ENCODE measurements at places on chromosomes 4 and X.
A peak's percentile ranks its signal among the peaks of the same experiment; 100 is the strongest.

GRCh38 chr4:1172971-1173757, 781 bp upstream of the SPON2 start:
- peak; percentile 50 for DNase-seq

DNA sequence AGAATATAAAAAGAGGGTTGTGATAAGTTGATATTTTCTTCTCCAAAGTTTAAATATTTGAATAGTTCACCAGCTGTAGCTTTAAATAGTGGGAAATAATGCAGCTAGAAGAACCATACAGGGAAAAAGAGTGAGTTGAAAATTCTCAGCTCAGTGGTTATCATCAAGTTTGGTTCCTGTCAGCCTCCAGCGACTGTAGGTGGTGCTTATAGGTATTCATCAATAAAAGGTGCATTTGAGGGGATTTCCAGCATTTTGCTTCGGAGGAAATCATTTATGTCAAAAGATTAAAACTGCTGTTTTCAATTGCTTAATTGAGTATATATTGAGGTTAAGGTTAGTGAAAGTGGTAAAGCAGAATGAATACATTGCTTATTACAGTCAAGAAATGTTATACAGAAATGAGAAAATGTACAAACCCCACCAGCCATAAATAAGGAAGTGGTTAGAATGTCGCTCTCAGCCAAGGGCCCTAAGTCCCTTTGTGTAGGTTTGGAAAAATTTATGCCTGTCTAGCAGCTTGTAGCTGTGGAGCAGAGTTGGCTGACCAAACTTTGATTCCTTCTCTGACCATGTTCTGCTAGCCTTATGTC, 532.9 kb upstream of the FTHL17 start:
- no peak for DNase-seq

- DNase-seq, result no peak
Measured at GRCh38 chr4:3399277-3400194, 42.2 kb upstream of the HGFAC start.

- DNase-seq, result no peak
Measured at GRCh38 chr4:184942444-184943425, 75.6 kb upstream of the HELT start.

- DNase-seq, result no peak
Measured at GRCh38 chr4:151860561-151861093, 99.8 kb upstream of the GATB start.

- DNase-seq, result no peak
Measured at GRCh38 chr4:25818876-25819275, 43.9 kb downstream of the SEL1L3 start.

GRCh38 chr4:109559625-109559982, 442 bp upstream of the MCUB start:
- DNase-seq, result no peak

- DNase-seq, result no peak
Measured at GRCh38 chr4:68655764-68656444, 14.5 kb downstream of the UGT2B15 start.

DNA sequence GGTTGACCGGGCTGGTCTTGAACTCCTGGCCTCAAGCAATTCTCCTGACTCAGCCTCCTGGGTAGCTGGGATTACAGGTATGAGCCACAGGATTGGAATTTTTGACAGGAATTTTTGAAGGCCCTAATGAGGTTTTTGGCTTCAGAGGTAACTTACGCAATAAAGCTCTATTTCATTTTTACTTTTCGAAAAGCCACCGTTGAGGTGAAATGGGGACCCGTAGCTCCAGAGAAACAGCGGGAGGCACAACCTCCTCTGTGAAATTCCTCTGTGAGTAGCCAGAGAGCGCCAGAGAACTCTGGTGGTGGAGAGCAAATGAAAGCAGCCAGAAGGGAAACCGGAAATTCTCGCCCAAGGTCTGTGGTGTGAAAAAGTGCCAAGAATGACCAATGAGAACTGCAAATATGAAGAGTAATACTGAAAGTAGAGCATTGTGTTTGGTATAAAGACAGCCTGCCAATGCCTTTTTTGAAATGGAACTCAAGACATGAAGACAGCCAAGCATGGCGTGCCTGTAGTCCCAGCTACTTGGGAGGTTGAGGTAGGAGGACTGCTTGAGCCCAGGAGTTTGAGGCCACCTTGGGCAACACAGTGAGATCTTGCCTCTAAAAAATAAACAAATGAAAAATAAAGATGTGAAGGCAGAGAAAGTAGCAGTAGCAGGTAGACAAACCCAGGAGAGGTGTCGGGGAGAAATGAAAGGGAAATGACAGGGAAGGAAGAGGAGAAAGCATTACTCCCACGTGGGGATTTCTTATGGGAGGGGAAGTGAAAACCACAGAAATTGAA, 33.0 kb upstream of the TMEM131L start:
- peak; percentile 55 for DNase-seq

- no peak for DNase-seq
Measured at GRCh38 chr4:77176640-77177039, 19.6 kb downstream of the CCNG2 start.

GRCh38 chr4:107213880-107214279, 177.8 kb upstream of the DKK2 start:
- DNase-seq, result no peak

- DNase-seq, result no peak
Measured at GRCh38 chr4:139129206-139129605, 47.8 kb downstream of the ELF2 start.

GRCh38 chr4:76677571-76678326, 220.2 kb downstream of the SOWAHB start:
- DNase-seq, result no peak

DNA sequence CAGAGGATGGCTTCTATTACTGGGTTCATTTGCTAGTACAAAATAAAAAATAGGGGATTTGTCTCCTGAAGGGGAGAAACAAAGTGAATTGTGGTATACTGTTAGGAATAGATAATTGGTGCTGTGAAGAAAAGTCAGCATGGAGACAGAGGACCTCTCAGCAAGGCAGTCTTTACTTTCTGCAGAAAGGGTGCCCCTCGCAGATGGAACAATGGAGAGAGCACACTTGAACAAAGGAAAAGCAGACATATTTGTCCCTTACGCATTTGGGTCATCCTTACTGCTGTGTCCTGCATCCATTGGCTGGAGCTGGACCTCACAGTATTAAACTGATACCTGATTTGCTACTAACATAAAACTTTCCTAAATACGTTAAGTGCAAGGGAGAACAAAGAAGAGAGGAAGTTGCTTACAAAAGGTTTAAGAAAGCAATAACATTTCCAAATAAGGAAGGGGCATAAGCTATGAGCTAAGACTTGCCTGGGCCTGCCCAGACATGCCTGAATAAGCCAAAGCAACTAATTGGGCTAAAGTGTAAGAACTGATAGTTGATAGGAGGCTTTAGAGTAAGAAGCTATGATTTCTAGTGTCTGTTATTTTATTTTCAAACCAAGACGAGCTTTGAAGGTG, 83.8 kb downstream of the CCKAR start:
- DNase-seq, result no peak

DNA sequence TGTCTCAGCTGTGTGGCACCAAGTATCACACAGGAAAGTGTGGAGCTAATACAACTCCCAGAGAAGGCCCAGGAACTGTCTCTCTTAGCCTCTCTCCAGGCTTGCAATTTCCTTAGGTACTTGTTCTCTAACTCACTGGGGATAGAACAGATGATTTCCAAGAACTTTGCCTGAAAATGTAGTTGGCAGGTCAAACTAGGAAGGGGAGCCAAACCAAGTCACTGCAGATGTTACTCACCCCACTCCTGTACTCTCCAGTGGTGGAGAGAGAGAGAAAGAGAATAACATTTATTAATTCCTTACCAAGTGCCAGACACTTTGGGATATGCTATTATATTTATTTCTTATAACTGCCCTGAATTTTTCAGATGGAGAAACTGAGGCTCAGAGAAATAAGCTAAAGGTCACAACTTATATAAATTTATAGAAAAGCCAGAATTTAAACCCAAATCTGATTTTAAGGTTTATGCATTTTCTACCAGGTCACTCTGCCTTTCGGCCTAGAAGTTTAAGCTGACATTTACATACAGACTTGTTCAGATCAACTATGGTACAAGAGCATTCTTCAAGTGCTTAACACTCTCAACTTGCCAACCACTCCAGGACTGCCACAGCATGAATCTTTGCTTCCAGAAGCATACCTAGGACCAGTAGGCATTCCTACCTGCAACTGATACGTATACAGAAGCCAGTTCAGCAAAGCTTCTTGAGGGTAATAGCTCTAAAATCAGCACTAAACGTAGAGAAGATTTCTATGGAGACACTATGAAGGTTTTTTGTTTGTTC, 248.6 kb upstream of the ETNPPL start:
- DNase-seq, result no peak

GRCh38 chr4:108351791-108352190, 183.1 kb upstream of the LEF1 start:
- no peak for DNase-seq

- DNase-seq, result no peak
Measured at GRCh38 chr4:97577004-97577403, 566.3 kb downstream of the STPG2 start.

- DNase-seq, result no peak
Measured at GRCh38 chr4:71237641-71238040, 101.2 kb upstream of the SLC4A4 start.

GRCh38 chr4:31009926-31010325, 289.8 kb downstream of the PCDH7 start:
- DNase-seq, result no peak

DNA sequence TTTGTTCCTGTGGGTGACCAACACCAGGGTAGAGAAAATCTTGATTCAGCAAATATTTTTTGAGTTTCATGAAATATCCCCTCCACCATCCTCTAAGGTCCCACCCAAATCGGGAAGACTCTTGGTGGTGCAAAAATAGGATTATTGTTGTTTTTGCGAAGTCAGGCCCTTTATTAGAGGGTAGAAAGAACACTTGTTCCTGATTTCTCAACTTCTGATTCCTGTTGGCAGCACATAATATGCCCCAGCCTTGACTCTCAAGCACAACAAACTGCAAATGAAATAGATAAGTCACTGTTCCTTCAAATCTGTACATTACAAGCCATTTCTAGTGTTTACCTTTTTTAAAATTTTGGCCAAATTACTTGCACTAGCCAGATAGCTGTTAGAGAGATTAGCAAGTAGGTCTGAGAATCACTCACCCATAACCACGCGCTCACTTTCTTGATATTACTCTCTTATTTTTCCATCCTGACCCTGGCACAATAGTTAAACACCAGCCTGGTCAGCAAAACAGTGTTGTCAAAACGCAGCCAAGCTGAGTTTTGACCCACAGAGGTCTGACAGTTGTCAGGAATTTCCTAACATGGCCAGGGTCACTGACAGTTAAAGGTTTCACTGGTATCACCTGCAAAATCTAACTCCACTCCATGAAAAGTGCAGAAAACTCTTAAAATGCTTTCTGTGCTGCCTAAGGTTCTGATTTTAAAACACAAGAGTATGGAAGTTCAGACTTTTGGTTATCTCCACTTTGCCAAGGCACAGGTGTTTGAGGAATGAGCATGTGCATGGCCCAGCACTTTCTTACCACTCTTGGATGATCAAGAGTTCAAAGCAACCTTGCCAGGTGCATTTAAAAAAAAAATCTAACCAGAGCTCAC, 69.8 kb downstream of the RBM47 start:
- no peak for DNase-seq

DNA sequence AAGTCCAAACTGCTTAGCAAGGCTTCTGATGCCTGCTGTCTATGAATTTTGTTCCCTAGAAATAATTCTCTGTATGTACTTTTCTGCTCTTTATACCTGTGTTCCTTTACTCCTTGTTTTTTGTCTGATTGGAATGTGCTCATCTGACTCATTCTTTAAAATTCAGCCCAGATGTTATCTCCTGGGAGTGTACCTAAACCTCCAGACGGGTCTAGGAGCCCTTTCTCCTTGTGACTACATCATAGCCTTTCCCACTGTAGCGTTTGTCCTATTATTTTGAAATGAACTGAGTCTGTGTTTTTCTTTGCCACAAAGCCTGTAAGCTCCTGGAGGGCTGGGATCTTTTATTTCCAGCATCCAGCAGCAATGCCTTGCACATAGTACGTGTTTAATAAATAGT, 26.3 kb downstream of the POLA1 start:
- no peak for DNase-seq

DNA sequence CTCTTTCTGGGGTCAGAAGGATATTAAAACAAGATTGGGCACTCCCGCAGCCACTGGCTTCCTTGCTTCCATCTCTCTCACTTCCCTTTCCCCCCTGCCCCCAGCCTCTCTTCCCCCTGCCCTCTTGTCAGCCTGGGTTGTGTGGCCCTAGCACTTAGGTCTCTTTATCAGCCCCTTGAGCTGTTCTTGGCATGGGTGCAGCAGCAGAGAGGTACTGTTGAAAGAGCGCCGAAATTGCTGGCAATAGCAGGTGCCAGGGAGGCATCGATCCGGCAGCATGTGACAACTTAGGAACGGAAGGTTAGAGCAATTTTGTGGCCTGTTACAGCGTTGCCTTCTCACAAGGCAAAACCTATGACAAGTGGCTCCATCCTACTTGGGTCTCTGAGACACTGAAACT, 333.1 kb upstream of the IGFBP7 start:
- DNase-seq, result no peak

GRCh38 chr4:122776916-122777315, 44.4 kb downstream of the BBS12 start:
- DNase-seq, result no peak

- DNase-seq, result no peak
Measured at GRCh38 chr4:2886622-2887021, 43.0 kb downstream of the ADD1 start.

- no peak for DNase-seq
Measured at GRCh38 chrX:132153166-132153565, 25.3 kb upstream of the FRMD7 start.

GRCh38 chrX:51395810-51396728, 63.4 kb downstream of the NUDT10 start:
- DNase-seq, result no peak

GRCh38 chr4:42458657-42459056, 61.4 kb downstream of the SHISA3 start:
- DNase-seq, result no peak

- DNase-seq, result no peak
Measured at GRCh38 chr4:111542056-111542455, 603.2 kb upstream of the FAM241A start.

DNA sequence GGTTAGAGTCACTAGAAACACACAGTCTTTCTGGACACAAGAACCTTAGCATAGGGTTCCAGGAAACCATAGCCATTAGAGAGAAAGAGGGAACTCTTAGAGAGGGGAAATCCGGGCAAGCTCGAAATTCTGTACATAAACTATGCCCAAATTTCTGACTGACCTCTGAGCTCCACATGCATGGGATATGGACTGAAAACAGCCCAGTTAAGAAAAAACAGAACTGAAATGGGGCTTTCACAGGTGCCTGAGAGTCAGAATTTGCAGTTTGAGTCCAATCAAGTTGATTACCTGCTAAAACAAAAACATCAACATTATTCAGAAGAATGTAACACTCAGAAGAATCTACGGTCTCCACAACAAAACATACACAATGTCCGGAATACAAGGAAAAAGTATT, 13.1 kb downstream of the DCHS2 start:
- DNase-seq, result no peak

DNA sequence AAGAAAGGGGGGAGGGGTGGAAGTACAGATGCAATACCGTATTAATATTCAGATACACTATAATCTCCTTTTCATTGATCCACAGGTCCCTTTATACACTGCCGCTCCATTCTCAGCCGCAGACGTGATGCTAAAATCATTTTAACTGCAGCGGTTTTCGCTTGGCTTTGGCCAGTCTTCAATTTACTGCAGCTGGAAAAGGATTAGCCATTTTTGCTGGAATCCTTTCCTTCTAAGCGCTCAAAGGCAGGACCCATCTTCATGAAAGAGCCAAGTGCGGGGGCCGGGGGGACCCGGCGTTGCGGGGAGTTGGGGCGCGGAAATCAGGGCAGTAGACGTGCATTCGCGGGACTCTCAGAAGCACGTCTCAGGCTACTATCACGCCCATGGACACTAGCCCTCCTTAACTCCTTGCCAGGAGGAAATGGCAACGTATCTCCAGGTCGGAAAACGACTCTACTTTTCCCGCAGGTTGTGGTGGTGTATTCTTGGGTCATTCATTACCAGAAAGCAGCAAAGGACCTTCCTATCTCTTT, 1.7 kb upstream of the PCDH10 start:
- DNase-seq, result no peak
